Pancreas (tissue), 10 donors: ENCODE measurements at places on chromosomes 16 and 17. TPM values are rescaled to one million over a fixed set of nuclear protein-coding genes. Genes with fewer than 3 reads are reported as not detected.

GRCh38 chr17:64498308-64499203, 1.7 kb upstream of the POLG2 start:
- DNase-seq: no peak
- no peak overlapping the region for H3K27ac ChIP-seq
- H3K4me1 ChIP-seq: peaks cover 11% of the 10 kb centered on the region

DNA sequence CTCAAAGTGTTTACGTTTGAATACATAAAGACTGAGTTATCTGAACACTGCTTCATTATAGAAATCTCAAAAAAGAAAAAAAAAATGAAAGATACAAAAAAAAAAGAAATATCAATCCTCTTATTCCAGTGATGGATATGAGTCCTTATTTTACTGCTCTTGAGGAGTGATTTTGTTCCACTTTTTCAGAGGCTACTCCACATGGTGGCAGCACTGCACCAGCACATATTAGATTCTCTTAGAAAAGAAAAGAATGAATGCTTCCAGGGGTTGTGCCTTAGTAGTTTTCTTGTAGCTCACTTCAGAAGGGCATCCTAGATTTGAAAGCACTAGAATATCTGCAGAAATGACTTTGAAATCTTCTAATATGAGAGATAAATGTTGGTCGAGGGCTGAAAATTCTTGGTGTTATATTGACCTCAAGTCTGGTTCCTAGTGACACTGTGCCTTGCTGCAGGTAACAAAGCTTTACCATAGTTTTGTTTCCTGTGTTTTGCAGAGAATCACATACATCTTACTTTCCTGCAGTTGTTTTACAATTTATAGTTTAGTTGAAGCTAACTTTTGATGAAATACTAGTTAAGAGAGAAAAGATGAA, 25.9 kb downstream of the AP2B1 start:
- no peak overlapping the region for H3K27ac ChIP-seq
- H3K4me3 ChIP-seq: no peak overlapping the region

GRCh38 chr16:79012671-79013434, 587.7 kb downstream of the MAF start:
- H3K36me3 ChIP-seq: no peaks in the 10 kb centered on the region
- no peak overlapping the region for H3K4me3 ChIP-seq
- no peaks in the 10 kb centered on the region for H3K27me3 ChIP-seq
- DNase-seq: no peak
- no peak overlapping the region for H3K27ac ChIP-seq
- H3K4me1 ChIP-seq: no peaks in the 10 kb centered on the region

DNA sequence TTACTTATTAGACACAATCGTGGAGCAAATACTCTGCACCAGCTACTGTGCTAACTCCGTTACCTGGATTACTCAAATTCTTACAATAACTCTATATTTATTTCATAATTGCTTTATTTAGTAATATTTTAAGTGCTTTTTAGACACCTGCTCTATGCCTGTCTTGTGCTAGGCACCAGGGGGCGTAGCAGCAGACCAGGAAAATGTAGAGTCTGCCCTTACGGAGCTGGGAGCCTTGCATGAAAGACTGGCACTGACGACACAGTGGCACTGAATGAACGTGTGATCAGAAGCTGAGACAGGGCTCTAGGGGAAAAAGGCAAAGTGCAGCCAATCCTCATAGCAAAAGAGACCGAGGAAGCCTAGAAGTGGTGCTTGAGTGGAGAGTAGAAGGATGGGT, 486.5 kb downstream of the CDH13 start:
- H3K4me1 ChIP-seq: no peaks in the 10 kb centered on the region
- H3K36me3 ChIP-seq: no peaks in the 10 kb centered on the region
- peaks cover 25% of the 10 kb centered on the region for H3K27me3 ChIP-seq
- no peak overlapping the region for H3K4me3 ChIP-seq
- H3K27ac ChIP-seq: no peak overlapping the region
- no peak for DNase-seq

The RDM1 gene
- polyA plus RNA-seq: not detected

DNA sequence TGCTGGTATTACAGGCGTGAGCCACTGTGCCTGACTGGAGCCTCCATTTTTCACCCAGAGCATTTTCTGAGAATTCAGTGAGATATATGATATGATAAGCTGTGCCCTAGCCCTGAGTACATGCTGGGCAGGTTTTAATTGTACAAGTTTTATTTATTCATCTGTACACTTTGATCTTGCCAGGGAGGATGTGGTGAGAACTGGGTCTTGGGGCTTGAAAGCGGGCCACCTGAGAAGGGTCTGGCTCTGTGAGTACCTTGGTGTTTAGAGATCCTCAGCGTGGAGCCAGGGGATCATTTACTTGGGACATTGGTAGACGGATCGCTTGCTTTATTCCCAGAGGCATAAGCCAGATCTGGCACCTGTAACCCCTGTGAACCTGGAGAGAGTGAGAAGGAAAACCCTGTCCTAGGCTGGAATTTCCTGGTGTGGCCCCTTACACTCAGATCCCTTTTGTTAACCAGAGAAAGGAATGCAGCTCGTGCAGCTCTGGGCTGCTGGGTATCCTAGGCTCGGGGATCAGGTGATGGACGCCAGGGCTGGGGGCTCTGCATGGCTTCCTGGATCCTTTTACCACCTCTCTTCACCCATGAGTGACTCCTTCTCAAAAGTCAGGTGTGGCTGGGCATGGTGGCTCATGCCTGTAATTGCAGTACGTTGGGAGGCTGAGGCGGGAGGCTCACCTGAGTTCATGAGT, 91.9 kb downstream of the ABCC1 start:
- H3K36me3 ChIP-seq: no peaks in the 10 kb centered on the region
- no peaks in the 10 kb centered on the region for H3K27me3 ChIP-seq
- H3K4me3 ChIP-seq: no peak overlapping the region
- no peak overlapping the region for H3K27ac ChIP-seq
- DNase-seq: no peak
- H3K4me1 ChIP-seq: no peaks in the 10 kb centered on the region

- no peak overlapping the region for H3K4me3 ChIP-seq
- no peaks in the 10 kb centered on the region for H3K36me3 ChIP-seq
- no peaks in the 10 kb centered on the region for H3K4me1 ChIP-seq
These were observed 5.7 kb downstream of the ENGASE start for GRCh38 chr17:79080349-79080748.

DNA sequence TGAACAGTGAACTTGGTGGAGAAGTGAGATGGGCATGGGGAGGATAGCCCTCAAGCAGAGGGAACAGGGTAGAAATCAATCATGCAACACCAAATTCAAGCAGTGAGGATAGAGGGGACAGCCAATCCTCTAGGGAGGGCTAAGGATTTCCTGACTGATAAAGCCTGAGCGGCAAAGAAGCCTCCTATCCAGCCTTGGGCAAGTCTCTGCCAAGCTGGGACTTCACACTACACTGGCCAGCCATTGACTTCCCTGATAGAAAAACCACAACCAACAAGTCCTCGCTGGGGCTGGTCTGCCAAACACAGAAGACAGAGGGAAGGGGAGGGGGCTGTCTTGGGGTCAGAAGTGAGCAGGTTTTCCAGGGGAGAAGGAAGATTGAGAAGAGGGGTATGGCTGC, 2.5 kb upstream of the FBXL19 start:
- no peaks in the 10 kb centered on the region for H3K27me3 ChIP-seq
- H3K4me3 ChIP-seq: no peak overlapping the region
- H3K36me3 ChIP-seq: no peaks in the 10 kb centered on the region
- DNase-seq: no peak

DNA sequence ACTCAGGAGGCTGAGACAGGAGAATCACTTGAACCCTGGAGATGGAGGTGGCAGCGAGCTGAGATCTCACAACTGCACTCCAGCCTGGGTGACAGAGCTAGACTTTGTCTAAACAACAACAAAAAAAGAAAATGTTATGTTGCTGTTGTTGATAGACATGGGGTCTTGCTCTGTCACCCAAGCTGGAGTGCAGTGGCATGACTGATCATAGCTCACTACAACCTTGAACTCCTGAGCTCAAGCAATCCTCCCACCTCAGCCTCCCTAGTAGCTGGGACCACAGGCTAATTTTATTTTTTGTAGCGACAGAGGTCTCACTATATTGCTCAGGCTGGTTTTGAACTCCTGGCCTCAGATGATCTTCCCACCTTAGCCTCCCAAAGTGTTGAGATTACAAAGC, 20.0 kb downstream of the FBXO47 start:
- H3K4me3 ChIP-seq: no peak overlapping the region
- H3K27ac ChIP-seq: no peak overlapping the region
- DNase-seq: no peak
- no peaks in the 10 kb centered on the region for H3K36me3 ChIP-seq

The PTX4 gene
- not detected for polyA plus RNA-seq
